ENCODE measurements at places on chromosomes 5 and 9.

- peak overlapping the region; percentile 86 for H3K27ac ChIP-seq
- peaks cover 88% of the 10 kb centered on the region for H3K4me1 ChIP-seq
- no peak for DNase-seq
- H3K27me3 ChIP-seq = no peaks in the 10 kb centered on the region
- no peaks in the 10 kb centered on the region for H3K36me3 ChIP-seq
Observed at GRCh38 chr5:123115020-123115419, 26.0 kb downstream of the PRDM6 start.

DNA sequence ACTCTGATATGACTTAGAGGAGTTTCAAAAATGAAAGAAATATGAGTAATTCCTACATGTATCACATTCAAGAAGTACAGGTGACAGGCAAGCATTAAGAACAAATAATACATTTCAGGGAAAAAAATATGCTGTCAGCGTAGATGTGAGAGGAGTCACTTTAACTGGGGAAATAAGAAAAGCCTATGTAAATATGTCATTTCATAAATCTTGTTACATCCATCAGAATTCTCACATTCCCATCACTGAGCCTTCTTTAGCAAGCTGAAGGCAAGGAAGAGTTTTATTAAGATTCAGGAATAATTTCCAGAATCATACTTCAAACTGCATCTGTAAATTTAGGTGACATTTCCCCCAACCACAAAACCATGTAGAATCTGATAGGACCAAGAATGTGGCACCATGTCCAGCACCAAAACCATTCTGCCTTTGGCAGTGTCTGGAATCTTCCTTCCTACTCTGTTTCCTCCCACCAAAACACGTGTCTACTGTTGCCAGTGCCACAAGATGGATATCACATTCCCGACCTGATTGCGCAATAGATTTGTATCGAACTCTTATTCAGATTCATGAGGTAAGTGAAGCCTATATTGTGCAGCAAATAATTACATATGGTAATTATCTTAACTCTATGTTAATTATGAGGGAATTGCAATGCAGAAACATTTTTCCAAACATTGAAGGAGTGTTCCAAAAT is 690.9 kb downstream of the ISL1 start:
- no peak for DNase-seq
- H3K4me3 ChIP-seq = no peak overlapping the region
- H3K36me3 ChIP-seq = no peaks in the 10 kb centered on the region
- no peaks in the 10 kb centered on the region for H3K27me3 ChIP-seq
- H3K4me1 ChIP-seq = no peaks in the 10 kb centered on the region
- H3K27ac ChIP-seq = no peak overlapping the region

DNA sequence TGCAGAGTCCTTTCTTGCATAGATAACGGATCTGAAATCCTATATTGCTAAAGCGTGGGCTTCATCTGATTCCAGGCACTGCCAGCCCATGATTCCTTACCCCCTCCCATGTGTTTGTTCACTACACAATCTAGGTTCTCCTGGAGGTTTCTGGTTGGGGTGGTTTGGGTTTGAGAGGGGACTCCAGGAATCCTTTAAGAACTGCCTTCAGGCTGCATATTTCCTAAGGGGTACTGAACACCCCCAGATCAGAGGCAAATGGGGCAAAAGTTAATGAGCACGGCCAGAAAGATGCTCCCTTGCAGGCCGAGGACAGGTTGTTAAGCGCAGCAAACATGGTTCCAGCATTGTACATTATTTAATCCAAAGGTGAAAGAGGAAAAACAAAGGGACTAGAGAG is 9.9 kb downstream of the NR2F1 start:
- peaks cover 8% of the 10 kb centered on the region for H3K27me3 ChIP-seq
- no peaks in the 10 kb centered on the region for H3K36me3 ChIP-seq
- no peaks in the 10 kb centered on the region for H3K4me1 ChIP-seq
- no peak overlapping the region for H3K27ac ChIP-seq

DNA sequence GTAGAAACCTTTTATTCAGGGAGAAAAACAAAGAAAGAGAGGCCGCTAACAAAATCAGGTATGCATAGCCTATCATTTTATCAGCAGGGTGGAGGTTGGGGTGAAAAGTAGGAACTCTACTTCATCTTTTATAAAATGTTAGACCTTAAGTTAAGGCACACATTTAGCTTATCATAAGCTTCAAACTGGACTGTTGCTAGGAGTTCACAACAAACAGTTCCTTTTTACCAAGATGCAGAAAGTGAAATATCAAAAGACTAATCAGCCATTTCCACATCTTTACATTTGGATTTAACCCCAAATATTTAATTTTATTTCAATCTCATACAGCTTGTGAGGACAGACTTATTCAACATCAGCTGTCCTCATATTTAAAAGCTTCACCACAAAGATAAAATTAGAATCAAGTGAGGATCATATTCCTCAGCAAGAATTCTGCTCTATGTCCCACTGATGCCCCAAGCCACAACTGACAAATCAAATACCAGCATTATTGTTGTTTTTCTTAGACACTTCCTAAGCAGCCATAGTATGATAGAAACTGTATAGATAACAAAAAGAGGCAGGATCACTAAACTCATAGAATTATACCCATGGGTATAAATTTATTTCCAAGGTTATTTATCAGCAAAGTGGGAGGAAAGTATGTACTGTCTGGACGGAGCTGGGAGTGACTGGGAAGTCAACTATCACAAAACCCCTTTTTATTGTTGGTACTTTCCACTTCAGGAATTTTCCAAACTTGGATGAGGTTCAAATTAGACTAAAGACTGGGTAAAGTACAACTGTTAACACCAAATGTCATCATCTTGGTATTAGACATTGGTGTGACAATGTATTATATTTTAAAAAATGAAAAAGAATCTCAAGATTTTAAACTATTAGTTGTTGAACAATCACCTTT is 29.9 kb upstream of the MYOT start:
- peaks cover 32% of the 10 kb centered on the region for H3K4me1 ChIP-seq
- H3K27ac ChIP-seq = peak overlapping the region; percentile 74
- H3K27me3 ChIP-seq = no peaks in the 10 kb centered on the region
- DNase-seq = no peak

DNA sequence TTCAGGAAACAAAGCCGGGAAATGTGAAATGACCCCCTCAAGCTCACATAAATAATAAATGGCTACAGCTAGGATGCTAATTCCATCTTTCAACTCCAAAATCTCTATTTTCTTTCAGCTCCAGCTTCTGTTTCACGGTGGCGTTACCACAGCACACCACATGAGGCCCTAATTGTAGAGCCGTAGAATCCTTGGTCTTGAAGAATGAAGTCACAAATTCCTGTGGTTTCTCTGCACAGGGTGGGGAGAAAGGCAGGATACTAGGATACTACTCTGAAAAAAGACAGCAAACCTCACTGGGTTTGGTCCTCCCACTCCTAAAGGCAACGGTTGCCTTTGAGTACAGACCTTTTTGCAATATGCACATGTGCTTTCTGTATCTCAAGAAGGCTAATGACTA is 13.9 kb upstream of the RARS1 start:
- H3K4me3 ChIP-seq = no peak overlapping the region
- no peak overlapping the region for H3K27ac ChIP-seq
- no peaks in the 10 kb centered on the region for H3K4me1 ChIP-seq

DNA sequence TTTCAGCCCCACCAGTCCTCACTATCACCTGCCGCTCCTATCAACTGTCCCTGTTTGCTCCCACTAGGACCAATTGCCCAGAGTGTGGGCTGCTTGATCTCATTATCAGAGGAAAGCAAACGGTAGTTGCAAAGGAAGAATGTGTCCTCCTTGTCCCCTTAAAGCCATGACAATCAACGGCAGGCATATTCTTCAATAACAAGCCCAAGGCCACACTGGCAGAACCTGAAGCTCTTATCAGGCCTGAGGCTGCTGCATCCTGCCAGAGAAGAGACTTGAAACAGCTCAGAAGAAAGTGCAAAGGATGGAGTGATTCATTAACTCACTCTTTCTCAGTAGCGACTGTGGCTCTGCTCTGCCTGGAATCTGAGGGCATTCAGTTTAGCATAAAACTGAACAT is 39.2 kb upstream of the MAN2A1 start:
- no peak overlapping the region for H3K4me3 ChIP-seq
- no peak overlapping the region for H3K27ac ChIP-seq
- H3K36me3 ChIP-seq = no peaks in the 10 kb centered on the region
- no peaks in the 10 kb centered on the region for H3K4me1 ChIP-seq

DNA sequence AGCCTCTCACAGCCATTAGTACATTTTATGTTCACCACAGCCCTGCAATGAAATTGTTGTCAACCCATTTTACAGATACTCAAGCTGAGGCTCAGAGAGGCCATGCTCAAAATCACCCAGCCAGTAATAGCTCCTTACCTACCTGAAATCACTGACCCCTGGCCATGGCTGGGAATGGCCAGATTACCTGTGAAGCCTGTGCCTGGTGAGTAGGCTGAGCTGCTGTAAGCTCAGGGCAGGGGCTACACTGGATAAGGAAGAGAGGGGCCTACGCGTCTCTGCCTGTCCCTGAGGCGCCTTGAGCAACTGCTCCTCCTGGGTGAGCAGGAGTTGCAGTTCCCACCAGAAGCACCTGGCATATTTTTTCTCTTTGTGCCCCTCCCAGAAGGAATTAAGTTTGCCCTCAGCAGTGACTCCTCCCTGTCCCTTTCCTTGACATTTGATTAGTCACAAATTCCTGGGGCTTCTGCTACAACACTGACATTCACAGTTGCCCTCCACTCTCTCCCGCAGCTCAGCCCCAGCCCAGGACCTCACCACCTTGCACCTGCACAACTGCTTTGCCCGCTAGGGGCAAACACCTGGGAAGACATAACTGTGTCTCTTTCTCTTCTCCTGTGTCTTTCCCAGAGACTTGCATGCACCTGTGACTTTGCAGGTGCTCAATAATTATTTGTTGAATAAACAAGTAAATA is 5.7 kb downstream of the CLTB start:
- no peaks in the 10 kb centered on the region for H3K27me3 ChIP-seq
- H3K4me1 ChIP-seq = peaks cover 24% of the 10 kb centered on the region
- H3K4me3 ChIP-seq = no peak overlapping the region
- H3K36me3 ChIP-seq = peaks cover 18% of the 10 kb centered on the region
- H3K27ac ChIP-seq = no peak overlapping the region

- no peaks in the 10 kb centered on the region for H3K36me3 ChIP-seq
- H3K27ac ChIP-seq = no peak overlapping the region
- H3K4me3 ChIP-seq = no peak overlapping the region
Observed at GRCh38 chr5:73387149-73387591, 61.4 kb downstream of the FOXD1 start.

DNA sequence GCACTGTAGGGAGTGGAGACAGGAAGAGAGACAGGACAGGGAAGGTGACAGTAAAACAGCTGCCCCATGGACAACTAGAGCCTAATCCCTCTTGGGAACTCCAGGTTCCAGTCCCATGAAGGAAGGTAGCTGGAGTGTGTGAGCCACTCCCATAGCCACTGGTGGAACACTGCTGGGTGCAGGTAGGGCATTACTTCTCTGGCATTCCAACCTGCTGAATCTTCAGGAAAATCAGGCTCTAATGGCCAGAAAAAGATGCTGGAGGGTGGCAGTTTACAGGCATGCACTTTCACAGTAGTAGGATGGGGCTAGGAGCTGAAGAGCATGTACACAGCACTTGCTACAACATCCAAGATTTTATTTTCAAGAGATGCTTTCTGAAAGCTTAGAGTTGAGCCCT is 259.4 kb downstream of the AUH start:
- no peak for DNase-seq
- no peak overlapping the region for H3K4me3 ChIP-seq
- peaks cover 27% of the 10 kb centered on the region for H3K4me1 ChIP-seq
- no peaks in the 10 kb centered on the region for H3K27me3 ChIP-seq

- peak overlapping the region; percentile 72 for H3K4me3 ChIP-seq
- peaks cover 12% of the 10 kb centered on the region for H3K27me3 ChIP-seq
- no peak overlapping the region for H3K27ac ChIP-seq
- no peak for DNase-seq
- H3K36me3 ChIP-seq = peaks cover 4% of the 10 kb centered on the region
- peaks cover 27% of the 10 kb centered on the region for H3K4me1 ChIP-seq
Observed at GRCh38 chr9:137044502-137045177, 1.3 kb downstream of the NPDC1 start.

- no peak overlapping the region for H3K27ac ChIP-seq
- H3K27me3 ChIP-seq = no peaks in the 10 kb centered on the region
- no peaks in the 10 kb centered on the region for H3K36me3 ChIP-seq
- no peak overlapping the region for H3K4me3 ChIP-seq
Observed at GRCh38 chr9:87834357-87834756, 48.3 kb upstream of the SPATA31E1 start.

- no peaks in the 10 kb centered on the region for H3K36me3 ChIP-seq
- no peaks in the 10 kb centered on the region for H3K27me3 ChIP-seq
- no peak overlapping the region for H3K27ac ChIP-seq
- no peaks in the 10 kb centered on the region for H3K4me1 ChIP-seq
- no peak overlapping the region for H3K4me3 ChIP-seq
Observed at GRCh38 chr5:36602704-36603321, 3.6 kb upstream of the SLC1A3 start.

DNA sequence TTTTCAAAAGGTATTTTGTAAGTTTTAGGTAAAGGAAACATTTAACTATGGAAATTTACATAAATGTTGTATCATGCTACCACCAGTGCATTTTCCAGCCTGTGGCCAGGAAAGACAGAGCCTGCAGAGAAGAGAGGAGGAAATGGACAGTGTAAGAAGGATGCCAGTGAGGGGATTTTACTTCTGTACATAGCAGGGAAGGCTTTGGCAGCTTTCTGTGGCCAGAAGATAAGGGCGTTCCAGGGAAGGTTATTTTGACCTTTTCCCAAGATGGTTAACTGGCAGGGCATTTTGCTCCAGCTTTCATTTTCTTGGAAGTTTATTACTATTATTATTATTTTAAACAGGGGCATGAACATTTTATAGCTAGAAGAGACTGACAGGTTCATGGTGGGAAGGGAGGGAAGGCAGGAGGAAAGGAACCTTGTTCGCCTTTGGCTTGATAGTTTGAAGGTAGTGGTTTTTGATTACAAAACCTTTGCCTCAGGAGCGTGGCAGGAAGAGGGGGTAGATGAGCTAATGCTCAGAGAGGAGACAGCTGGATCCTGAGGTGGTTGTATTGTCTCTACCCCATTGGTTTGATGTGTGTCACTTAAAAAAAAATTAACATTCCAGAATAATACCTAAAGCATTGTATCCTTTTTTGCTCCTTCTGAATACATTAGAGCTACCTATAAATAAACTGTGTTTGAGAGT is 4.1 kb downstream of the ISOC1 start:
- no peak overlapping the region for H3K27ac ChIP-seq
- H3K27me3 ChIP-seq = no peaks in the 10 kb centered on the region
- H3K36me3 ChIP-seq = no peaks in the 10 kb centered on the region
- DNase-seq = no peak
- no peak overlapping the region for H3K4me3 ChIP-seq

GRCh38 chr5:57754616-57755015 is 272.0 kb upstream of the ACTBL2 start:
- no peaks in the 10 kb centered on the region for H3K27me3 ChIP-seq
- no peak overlapping the region for H3K4me3 ChIP-seq
- no peaks in the 10 kb centered on the region for H3K4me1 ChIP-seq

DNA sequence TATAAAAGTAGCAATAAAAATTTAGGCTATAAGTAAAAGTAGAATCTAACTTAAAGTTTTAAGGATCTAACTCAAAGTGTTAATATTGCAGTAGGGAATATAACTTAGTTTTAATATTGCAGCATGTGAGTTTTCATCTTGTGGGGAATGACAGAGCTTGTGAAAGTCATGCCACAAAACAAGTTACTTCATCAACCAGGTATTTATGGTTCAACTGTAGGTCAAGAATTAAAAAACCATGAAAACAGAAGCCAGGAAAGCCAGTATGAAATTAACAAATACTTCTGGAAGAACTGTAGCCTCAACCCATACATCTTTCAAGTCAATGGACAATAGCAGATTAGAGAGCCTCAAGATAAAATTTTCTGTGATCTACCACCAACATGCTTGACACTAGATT is 19.0 kb downstream of the HMGCS1 start:
- H3K27ac ChIP-seq = no peak overlapping the region
- DNase-seq = no peak
- no peaks in the 10 kb centered on the region for H3K4me1 ChIP-seq
- peaks cover 21% of the 10 kb centered on the region for H3K36me3 ChIP-seq
- no peaks in the 10 kb centered on the region for H3K27me3 ChIP-seq

All from thoracic aorta (tissue), 2 donors.